Breast epithelium (tissue), 4 donors: ENCODE measurements at places on chromosomes 3 and 15. TPM values are rescaled to one million over a fixed set of nuclear protein-coding genes. Genes with fewer than 3 reads are reported as not detected.

DNA sequence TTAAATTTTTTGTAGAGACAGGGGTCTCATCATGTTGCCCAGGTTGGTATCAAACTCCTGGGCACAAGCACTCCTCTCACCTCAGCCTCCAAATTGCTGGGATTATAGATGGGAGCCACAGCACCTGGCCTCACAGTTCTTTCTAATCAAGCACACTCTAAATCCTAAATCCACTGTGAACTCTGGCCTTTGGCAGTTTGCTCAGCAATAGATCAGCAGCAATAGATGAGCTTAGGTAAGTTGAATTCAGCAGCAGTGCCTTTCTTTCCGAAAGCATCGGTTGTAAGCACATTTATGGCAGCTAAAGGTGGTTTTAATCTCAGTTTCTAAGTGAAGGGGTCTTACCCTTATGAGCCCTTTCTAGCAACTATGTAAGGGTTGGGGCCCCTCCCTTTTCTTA, 16.6 kb downstream of the PDHB start:
- no peaks in the 10 kb centered on the region for H3K27me3 ChIP-seq
- H3K36me3 ChIP-seq, result no peaks in the 10 kb centered on the region
- no peak overlapping the region for H3K27ac ChIP-seq
- H3K4me3 ChIP-seq, result no peak overlapping the region

Gene TP53BP1
- 30.1 TPM for total RNA-seq

DNA sequence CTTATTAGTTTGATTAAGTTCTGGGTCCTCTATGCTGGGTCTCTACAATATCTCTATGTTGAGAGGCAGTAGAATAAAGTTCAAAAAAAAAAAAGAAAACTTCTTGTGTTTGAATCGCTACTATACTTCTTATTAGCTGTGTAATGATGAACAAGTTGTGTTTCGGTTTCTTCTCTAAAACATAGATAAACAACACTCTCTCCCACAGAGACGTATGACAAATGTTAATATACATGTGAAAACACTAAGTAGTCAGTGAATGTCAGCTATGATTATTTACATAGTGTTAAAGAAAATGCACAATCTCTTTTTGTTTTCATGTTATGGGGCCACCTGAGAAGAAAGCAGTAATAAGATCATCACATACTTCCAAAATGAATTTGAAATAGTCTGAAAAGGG, 45.3 kb downstream of the ACAP2 start:
- no peaks in the 10 kb centered on the region for H3K36me3 ChIP-seq
- H3K4me3 ChIP-seq, result no peak overlapping the region
- no peak overlapping the region for H3K27ac ChIP-seq
- DNase-seq, result no peak

Gene SYNPR
- not detected for total RNA-seq

DNA sequence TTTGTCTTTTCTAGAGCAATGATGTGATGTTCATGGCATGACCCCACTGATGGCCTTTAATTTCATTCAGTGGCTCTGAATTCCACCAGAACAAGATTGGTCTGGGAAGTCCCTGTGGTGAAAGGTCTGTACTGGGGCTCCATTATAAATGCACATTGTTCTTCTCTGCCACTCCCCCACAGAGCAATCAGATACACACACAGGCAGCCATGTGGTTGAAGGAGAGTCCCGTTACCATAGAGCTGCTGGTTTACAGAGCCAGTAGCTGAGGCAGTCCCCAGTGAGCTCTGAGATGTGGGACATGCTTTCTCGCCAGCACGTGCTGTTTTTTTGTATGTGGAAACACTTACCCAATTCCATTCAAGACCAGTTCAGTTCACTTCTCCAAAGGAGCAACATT, 172.7 kb upstream of the TRIM42 start:
- no peak overlapping the region for H3K27ac ChIP-seq
- H3K4me3 ChIP-seq, result no peak overlapping the region
- DNase-seq, result no peak
- H3K36me3 ChIP-seq, result no peaks in the 10 kb centered on the region
- H3K4me1 ChIP-seq, result no peaks in the 10 kb centered on the region

Gene SERINC4
- total RNA-seq, result not detected

Gene TM4SF18
- 25.9 TPM for total RNA-seq

DNA sequence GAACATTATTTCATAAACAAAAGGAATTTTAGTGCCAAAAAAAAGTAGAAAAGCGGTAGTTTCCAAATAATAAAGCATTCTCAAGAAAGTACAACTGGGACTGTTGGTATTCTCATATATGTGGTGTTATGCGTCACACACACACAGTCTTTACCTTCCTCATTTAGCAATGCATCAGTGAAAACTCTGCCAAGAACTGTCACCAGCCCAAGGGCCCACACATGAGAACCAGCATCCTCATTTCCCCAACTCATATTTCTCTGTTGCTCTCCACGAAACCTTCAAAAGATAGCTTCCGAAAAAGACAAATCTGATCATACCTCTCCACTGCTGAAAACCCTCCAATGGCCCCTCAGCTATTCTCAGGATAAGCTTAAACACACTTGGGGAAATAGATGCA, 150.7 kb downstream of the CADPS start:
- no peak overlapping the region for H3K27ac ChIP-seq
- no peak overlapping the region for H3K4me3 ChIP-seq
- no peaks in the 10 kb centered on the region for H3K36me3 ChIP-seq
- no peaks in the 10 kb centered on the region for H3K4me1 ChIP-seq

DNA sequence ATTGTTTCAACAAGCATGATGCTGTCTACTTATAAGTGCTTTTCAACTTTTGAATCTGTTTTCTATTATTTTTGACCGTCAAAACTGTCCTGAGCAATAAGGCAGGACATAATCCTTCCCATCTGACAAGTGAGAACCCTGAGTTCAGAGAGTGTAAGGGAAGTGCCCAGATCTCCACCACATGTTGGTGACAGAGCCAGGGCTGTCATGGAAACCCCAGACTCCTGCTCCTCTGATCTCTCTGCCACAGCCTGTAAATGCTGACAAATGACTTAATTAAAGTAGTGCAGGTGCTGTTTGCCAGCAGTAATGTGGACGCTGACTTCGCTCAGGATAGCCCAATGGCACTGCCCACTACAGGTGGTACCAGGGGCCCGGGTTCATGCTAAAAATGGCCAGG, 40.3 kb downstream of the SPSB4 start:
- no peak overlapping the region for H3K4me3 ChIP-seq
- no peak overlapping the region for H3K27ac ChIP-seq
- no peaks in the 10 kb centered on the region for H3K4me1 ChIP-seq
- no peaks in the 10 kb centered on the region for H3K36me3 ChIP-seq
- no peak for DNase-seq

GRCh38 chr3:196081002-196081833, 672 bp downstream of the TFRC start:
- DNase-seq, result peak; percentile 32
- peak overlapping the region; percentile 78 for H3K4me3 ChIP-seq
- no peaks in the 10 kb centered on the region for H3K27me3 ChIP-seq
- H3K36me3 ChIP-seq, result no peaks in the 10 kb centered on the region
- peak overlapping the region; percentile 91 for H3K27ac ChIP-seq

Gene SAMMSON
- 0.98 TPM for total RNA-seq

DNA sequence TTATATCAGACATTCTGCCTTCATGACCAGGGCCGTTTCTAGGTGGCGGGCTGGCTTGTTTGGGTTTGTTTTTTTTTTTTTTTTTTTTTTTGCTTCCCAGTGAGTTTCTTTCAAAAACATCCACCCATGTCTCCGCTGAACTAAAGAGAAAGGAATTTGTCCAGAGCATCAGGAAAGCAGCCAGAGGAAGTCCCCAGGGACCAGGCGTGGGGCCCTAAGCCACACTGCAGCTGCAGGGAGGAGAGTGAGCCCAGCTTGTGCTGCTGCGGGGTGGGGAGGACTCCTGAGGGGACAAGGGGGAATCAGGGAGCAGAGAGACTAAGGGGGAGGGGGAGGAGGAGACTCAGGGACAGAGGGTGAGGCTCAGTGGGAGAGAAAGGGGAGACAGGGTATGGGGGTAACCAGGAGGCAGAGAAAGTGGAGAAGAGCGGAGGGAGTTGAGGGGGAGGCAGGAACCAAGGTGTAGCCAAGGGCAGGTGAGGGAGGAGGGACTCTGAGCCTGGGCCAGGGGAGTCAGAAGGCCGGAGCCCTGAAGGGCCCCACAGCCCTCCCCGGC, 49.5 kb downstream of the CYP11A1 start:
- peak overlapping the region; percentile 88 for H3K27ac ChIP-seq
- no peaks in the 10 kb centered on the region for H3K36me3 ChIP-seq
- H3K27me3 ChIP-seq, result no peaks in the 10 kb centered on the region
- DNase-seq, result peak; percentile 50
- no peaks in the 10 kb centered on the region for H3K4me1 ChIP-seq
- H3K4me3 ChIP-seq, result no peak overlapping the region
